ENCODE measurements at places on chromosomes 2 and 18. TPM values are rescaled to one million over a fixed set of nuclear protein-coding genes. Genes with fewer than 3 reads are reported as not detected.

CHMP3 gene
- total RNA-seq, result 146 TPM

TACR1 gene
- 2.5 TPM for total RNA-seq

PRKD3 gene
- total RNA-seq, result 77.0 TPM

BCL11A gene
- 17.4 TPM for total RNA-seq

DNAJC5G gene
- total RNA-seq, result not detected

Data from sigmoid colon (tissue), 7 donors.